ENCODE measurements at places on chromosomes 7 and 10.

GRCh38 chr7:107150375-107151073, 18.3 kb upstream of the HBP1 start:
- peak; percentile 80 for DNase-seq

GRCh38 chr7:114986190-114987180, 64.6 kb downstream of the MDFIC start:
- no peak for DNase-seq

GRCh38 chr7:129169171-129169671, 19.2 kb upstream of the SMO start:
- DNase-seq: peak; percentile 67

GRCh38 chr7:36526863-36527548, 137.3 kb downstream of the ANLN start:
- DNase-seq: no peak

- no peak for DNase-seq
These were observed 98.4 kb downstream of the SNX10 start for GRCh38 chr7:26390016-26390415.

DNA sequence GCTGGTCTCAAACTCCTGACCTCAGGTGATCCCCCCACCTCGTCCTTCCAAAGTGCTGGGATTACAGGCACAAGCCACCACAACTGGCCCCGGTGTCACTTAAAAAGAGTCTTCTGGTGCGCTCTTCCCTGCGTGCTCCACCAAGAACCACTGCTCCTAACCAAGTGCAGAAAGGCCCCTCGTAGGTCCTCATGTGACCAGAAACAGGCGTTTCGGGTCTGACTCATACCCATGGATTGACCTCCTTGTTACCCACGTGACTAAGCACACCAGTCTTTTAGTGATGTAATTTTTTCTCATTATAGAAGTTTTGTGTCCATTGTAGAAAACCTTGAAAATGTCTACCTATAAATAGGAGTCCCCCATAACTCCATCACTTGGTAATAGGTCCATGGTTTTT, 13.9 kb downstream of the FKBP6 start:
- DNase-seq: no peak

- DNase-seq: peak; percentile 32
These were observed 77.8 kb upstream of the LRRC17 start for GRCh38 chr7:102834999-102835398.
